Right renal pelvis (tissue), 4 donors: ENCODE measurements at places on chromosomes 4 and X.

DNA sequence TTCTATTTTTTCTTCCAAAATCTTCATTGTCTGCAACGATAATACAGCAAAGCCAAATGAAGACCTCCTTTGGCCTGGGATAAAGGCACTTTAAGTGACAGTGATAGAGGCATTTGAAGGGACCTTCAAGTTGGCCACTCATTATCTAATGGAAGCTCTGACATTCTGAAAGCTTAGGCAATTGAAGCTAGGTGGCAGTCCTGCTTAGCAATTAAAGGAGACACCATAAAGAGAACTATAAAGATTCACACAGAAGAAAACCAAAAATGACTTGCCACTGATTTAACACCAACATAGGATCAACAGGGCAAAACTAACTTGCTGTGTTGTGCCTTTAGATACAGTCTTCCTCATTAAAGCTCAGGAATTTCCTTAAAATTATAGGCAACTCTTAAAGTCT, 103.3 kb upstream of the TSPAN7 start:
- DNase-seq = no peak

DNA sequence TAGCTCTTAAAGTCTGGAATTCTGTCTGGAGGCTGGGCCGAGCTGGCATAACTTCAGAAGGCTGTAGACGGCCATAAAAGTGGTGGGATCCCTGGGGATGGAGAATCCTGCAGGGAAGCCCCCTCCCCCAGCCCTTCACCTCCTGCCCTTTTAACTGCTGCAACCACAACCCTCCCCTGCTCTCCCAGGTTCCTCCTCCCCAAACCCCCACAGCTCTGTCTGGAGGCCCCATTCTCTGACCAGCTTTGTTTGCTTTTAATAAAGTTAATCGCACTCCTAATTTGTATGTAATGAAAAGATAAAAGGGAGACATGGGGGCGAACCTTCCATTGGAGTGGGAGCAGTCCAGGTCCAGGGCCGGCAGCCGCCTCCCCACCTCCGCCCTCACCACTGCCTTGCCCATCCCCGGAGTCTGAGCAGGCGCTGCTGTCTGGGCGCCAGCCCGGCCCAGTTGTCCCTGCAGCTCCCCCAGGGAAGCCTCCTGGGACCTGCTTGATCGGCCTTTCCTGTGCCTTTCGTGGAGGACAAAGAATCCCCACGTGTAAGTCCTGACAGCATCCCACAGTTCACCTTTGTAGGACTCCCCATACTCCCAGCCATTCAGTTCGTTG, 84.3 kb downstream of the PJA1 start:
- no peak for DNase-seq

DNA sequence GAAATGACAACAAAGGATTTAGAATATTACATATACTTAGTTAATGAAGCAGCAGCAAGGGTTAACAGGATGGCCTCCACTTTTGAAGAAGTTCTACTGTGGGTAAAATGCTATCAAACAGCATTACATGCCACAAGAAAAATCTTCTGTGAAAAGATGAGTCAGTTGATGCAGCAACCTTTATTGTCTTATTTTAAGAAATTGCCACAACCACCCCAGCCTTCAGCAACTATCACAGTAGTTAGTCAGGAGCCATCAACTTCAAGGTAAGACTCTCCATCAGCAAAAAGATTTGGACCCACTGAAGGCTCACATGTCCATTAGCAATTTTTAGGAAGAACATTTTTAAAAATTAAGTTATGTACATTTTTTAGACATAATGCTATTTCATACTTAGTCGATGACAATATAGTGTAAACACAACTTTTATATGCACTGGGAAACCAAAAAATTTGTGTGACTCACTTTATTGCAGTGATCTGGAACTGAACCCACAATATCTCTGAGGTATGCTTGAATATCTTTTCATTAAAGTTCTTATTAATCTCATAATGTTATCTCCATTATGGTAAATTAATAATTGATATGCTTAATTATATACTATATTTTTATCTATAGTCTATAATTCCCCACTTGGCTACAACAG, 81.2 kb downstream of the SPCS3 start:
- no peak for DNase-seq

- no peak for DNase-seq
Measured at GRCh38 chr4:34964613-34965012, 1279.7 kb downstream of the ARAP2 start.

- DNase-seq = no peak
Measured at GRCh38 chr4:52510939-52511565, 148.0 kb downstream of the USP46 start.

DNA sequence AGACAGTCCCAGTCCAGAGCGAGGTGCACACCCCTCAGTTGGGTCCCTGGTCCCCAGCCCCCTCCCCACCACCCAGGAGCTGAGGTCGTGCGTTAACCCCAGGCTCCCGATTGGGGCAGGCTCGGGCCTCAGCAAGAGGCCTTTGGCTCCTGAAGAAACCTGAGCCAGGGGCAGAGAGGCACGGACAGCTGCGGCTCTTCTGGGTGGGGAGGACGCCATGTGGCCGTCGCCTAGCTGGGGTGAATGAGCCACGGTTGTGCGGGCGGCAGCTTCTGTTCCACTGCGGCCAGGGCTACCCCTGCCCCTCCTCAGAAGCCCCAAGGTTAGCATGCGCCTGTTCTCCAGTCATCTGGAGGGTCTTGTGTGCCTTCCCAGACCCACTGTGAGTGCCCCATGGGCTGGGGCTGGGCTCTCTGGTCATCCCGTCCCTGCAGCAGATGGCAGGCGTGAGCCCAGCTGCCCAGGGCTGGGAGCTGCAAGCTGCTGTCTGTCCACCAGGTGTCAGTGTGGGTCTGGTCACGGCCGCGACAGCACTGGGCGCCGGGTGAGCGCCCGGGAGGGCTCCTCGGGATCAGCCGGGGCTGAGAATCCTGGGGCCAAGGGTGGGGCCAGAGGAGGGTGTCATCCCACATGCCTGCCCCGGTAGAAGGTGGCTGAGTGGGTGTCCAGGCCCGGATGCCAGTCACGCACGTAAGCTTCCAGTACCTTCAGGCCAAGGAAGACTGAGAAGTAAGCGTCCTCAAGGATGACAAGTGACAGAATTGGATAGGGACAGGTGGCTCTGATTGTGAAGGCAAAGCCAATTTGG, 21.9 kb downstream of the ATP2B3 start:
- DNase-seq = peak; percentile 31

- peak; percentile 27 for DNase-seq
Measured at GRCh38 chrX:131288738-131289511, at the start of gene IGSF1. TSS of gene IGSF1 (minus strand) at chrX:131289306. CDS start at chrX:131286674, 2,632 bp downstream.

DNA sequence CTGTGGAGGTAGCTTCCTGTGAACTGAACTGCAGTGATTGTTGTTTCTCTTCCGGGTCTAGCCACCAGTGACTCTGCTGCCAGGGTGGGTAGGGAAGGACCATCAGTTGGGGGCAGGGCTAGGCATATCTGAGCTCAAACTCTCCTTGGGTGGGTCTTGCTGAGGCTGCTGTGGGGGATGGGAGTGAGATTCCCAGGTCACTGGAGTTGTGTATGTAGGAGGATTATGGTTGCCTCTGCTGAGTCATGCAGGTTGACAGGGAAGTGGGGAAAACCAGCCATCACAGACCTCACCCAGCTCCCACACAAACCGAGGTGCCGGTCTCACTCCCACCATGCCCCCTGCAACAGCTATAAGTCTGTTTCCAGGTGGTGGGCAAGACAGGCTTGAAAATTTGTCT, 1937.8 kb downstream of the PCDH7 start:
- DNase-seq = no peak

- DNase-seq = peak; percentile 28
Measured at GRCh38 chr4:184648313-184649025, 778 bp downstream of the CASP3 start.

GRCh38 chr4:155573126-155573525, 93.5 kb upstream of the GUCY1A1 start:
- DNase-seq = no peak

DNA sequence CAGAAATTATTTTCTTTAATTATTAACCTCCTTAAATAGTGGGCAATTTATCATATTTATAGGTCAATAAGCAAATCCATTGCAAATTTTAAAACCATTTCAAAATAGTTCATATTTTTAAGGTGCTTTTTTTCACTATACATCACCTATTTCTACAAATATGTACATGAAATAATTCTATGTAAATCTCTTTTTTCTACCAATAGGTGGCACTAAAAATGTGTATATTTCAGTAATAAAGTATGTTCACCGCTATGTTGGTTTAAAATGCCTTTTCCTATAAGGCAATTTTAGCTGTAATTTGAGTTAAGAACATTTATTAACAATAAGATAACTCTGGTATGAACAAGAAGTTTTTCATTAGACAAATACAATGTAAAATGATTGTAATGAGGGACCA, 672.2 kb downstream of the KCTD8 start:
- no peak for DNase-seq

- no peak for DNase-seq
Measured at GRCh38 chr4:139416073-139416673, 37.7 kb upstream of the RAB33B start.

GRCh38 chr4:35734381-35735098, 509.8 kb downstream of the ARAP2 start:
- no peak for DNase-seq

GRCh38 chrX:134847133-134847532, 143.7 kb upstream of the SMIM10 start:
- DNase-seq = no peak

GRCh38 chr4:38574559-38575333, 89.3 kb upstream of the KLF3 start:
- no peak for DNase-seq

DNA sequence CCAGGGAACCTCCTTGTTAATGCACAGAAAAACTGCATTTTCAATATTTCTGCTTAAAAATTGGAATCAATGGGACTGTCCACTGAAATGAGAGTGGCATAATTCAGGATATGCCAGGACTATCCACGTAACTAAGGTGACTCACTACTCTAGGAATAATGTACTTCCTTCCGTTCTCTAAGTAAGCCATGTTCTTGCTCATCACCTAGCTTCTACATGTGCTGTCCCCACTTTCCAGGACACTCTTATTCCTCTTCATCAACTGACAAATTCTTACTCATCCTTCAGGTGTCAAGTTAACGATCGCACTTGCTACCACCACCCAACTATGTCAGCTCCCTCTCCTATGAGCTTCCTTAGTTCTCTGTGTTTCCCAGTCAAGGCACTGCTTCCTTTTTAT, 342.8 kb upstream of the F9 start:
- no peak for DNase-seq

GRCh38 chr4:86892636-86892960, 376 bp upstream of the C4orf36 start:
- no peak for DNase-seq

DNA sequence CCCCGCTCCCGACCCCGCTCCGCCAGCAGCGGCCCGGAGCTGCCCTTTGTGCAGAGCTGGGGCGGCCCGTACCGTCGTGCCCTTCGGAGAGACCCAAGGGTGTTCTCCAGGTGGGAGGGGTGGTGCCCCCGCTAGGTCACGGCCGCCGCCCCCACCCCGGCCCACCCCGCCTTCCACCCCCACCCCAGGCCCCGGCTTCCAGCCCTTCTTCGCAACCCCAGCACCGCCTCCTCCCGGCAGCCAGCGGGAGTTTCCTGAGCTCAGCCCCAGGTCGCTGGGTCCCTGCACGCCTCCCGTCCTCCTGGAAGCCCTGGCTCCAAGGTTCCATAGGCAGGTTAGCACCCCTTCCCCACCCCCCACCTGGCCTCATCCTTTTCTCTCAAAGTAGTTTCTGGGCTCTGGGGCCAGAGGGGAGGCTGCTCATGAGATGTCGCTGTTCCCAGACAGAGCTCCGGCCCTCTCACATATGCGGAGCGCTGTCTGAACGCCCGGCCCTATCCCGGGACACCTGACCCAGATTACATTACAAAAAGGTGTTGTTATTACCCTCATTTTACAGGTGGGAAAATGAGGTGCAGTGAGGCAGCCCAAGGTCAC, 25.2 kb upstream of the FGFR3 start:
- no peak for DNase-seq

GRCh38 chrX:25287521-25287920, 271.8 kb upstream of the ARX start:
- DNase-seq = no peak

GRCh38 chr4:87322754-87323153, at the start of gene HSD17B13:
TSS of gene HSD17B13 (minus strand) at chr4:87322882. CDS start at chr4:87322841, 41 bp downstream.
- DNase-seq = no peak

GRCh38 chrX:40683245-40683644, 35.9 kb upstream of the CXorf38 start:
- DNase-seq = no peak

DNA sequence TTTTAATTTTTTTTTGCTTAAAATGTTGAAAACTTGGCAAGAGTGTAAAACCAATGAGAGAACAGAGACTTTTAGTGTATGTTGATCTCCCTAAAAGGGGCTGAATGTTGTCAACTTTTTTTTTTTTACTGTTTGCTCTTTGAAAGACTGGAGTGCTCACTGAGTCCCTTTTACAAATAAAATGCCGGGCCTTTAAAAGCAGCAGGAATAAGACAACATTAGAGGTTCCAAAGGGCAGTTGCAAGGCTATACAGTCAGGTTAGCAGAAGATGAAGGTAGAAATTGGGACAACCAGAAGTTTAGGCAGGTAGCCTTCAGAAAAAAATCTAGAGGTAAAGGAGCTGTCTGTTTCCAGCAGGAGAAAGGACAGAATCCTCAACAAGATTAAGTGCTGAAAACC, 132.5 kb upstream of the HTR2C start:
- no peak for DNase-seq
